ENCODE measurements at places on chromosomes 2 and 18.

DNA sequence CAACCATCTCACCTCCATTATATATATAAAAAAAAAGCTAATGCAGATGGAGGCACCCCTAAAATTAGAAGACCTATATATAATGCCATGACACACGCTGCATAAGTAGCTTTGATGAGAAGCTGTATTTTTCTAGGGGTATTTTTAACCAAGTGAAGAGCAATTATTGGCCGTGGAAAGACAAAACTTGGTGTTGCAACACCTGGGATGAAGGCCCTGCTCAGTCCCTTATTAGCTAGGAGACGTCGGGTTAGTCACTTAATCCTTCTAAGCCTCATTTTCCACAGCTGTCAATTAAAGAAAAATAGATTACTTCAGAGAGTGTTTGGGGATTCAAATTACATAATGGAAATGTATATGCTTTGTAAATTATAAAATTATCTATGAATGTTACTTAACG lies 63.0 kb downstream of the WDR75 start:
- no peak for DNase-seq

DNA sequence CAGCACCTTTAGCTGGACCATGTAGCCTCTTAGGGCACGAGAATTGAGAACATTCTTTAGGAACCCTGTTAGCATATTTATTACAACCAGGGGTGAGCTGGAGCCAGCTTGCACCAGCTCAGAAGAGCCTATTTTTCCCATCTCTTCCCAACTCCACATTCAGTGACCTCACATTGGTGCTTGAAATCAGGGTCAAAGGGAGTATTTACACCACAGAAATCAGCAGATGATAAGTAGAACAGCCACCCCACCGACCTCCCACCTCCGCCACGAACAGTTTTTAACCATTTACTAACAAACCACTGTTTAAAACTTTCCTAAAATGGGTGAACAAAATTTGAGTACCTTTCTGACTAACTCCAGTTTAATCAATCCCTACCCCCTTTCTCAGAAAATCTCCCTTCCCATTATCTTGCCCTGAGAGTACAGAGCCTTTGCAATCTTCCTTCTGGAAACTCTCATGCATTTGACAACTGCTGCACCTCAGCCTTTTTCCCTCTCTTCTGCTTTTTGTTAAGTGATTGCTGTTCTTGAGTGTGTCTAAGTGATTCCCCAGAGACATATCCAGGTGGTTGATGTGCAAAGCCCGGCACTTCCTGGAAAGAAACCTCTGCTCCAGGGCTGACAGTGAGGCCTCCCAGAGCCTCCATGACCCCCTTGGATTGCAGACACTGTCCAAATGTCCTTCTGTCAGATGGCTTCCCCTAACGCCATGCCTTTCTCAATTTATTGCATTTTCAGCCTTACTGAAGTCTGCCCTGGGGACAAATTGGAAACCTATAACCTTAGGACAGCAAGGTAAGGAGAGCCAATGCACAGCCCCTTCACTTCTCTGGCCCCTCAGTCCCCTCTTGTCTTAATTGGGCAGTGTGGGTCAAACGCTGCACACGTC lies 389.5 kb upstream of the TNP1 start:
- DNase-seq = no peak

DNA sequence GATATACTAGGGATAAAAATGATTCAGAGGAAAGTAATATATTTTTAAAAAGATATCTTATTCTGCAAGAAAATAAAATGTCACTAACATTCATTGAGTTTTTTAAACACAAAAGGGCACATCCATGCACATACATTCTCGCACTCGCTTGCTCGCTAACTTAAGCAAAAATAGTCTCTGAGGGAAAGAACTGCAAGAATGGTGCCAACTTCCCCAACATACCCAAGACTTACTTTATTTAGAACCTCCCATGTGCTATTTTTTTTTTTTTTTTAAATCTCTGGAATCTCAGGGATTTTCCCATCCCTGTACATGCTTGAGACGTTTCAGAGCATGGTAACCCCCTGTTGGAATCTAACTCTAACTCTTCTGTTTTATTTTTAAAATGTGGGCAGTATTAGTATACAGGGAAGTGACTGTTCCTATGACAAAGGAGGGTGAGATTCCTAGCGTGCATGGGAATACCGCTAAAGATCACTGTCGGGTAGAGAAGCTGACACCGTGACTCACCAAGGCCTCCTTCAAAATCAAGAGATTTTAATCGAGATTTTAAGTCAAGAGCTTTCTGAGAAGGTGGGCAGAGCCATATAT lies 187.9 kb upstream of the ZEB2 start:
- DNase-seq = no peak

DNA sequence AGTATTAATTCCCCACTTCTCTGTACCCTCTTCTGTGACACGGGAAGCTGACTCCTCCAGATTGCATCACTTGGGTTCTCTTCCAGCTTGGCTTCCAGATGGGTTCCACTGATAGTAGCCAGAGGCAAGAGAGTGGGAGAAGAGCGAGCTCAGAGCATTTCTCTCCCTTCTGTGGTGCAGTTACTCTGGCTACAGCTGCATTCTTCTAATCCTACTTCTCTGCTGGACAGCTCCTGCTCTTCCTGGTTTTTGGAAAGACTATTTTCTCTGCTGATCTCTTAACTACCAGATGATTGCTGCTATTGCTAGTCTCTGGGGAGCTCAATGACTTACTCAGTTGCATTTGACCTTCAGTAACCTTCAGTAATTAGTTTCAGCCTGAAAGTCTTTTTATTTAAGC lies 187.5 kb upstream of the MAP2 start:
- DNase-seq = no peak

DNA sequence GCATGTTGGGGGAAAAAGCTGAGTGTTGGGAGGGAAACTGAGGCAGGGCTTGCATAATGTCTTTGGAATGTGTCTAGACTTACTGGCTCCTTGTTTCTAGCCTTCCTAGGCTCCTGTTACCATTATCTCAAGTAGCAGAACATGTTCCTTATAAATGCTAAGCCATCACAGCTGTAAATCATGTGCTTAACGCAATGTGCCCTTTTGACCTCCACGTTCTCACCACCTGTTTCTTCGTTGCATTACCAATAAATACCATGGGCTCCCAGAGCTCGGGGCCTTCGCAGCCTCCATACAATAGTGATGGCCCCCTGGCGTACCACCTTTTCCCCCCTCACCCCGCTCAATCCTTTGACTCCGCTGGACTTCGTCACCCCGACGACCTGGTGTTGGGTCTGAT lies 54.0 kb upstream of the CWC22 start:
- no peak for DNase-seq

DNA sequence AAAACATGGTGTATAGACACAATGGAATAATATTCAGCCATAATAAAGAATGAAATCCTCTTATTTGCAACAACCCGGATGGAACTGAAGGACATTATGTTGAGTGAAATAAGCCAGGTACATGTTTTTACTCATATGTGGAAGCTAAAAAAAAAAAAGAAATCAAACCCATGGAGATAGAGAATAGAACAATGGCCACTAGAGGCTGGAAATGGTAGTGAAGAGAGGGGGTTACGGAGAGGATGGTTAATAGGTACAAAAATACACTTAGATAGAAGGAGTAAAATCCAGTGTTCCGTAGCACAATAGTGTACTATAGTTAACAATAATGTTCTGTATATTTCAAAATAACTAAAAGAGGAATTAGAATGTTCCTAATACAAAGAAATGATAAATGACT lies 12.8 kb upstream of the KIAA2012 start:
- DNase-seq = no peak

DNA sequence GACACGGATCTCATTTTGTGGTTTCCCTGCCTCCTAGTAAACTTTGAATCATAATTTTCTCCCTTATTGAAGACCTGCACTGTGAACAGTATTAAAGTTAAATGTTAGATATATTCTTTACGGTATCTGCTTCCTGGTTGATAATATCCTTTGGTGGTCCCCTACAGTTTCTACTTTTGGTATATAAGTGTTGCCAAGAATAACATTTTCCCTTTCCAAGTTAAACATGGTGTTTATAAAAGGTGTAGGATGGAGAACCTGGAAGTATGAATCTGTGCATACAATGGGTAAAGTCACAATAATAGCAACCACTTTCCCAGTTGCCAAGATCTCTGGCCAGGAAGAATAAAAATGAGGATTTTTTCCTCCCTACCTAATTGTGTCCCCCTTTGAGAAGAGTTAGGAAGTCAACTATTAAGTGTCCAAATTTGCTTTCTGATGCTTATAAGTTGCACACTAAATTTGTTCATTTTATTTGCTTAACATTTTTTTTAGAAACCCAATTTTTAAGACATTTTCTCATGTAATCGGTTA lies 201.0 kb upstream of the STK17B start:
- DNase-seq = no peak

DNA sequence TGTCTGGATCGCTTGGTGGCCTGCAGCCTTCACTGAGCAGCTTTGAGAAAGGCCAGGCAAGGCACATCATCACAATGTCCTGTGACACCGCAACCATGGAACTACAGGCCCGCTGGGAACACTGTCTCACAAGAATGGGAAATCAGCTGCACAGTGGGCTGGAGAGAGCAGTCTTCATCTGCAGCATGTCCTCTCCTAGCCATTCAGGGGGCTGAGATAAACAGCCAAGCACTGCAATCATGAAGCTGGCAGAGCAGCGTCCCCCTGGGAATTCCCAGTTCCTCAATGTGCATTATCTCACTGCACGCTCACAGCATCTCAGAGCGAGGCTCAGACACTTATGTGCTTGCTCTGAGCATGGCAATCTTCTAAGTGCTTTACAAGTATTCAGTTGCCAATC lies 1.9 kb downstream of the CMPK2 start:
- DNase-seq = no peak

- no peak for DNase-seq
Observed at GRCh38 chr2:68319398-68320117, at the start of gene CNRIP1. CNRIP1 (minus strand) TSS chr2:68319949; CDS start chr2:68319400, 549 bp downstream.

- no peak for DNase-seq
Observed at GRCh38 chr2:70921839-70922234, 13.9 kb upstream of the ATP6V1B1 start.

GRCh38 chr2:72289736-72290135 lies 142.1 kb upstream of the CYP26B1 start:
- DNase-seq = no peak

DNA sequence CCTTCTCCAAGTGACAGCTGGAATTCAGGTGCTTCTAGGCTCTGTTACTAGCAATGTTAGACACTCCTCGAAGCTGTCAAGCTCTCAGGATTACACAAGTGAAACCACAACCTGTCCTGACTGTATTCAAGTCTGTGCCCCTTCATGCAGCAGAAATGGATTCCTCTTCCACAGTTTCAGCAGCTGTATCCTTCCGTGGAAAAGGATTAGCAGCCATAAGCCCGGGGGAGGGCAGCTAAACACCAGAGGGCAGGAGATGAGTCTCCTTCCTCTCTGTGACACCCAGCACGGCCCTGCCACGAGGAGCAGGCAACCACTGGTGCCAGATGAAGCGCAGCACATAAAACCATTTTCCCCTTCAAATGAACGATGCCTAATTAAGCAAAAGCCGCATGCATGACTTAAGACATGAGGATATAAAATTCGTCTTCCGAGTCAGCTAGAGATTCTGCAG lies 1.2 kb downstream of the ST3GAL5 start:
- peak; percentile 9 for DNase-seq

- DNase-seq = no peak
Observed at GRCh38 chr2:11155381-11156035, at the start of gene SLC66A3. SLC66A3 (plus strand) TSS chr2:11155467; CDS start chr2:11155547, 80 bp downstream.

GRCh38 chr2:85754313-85755095 lies 713 bp downstream of the ATOH8 start:
- no peak for DNase-seq

DNA sequence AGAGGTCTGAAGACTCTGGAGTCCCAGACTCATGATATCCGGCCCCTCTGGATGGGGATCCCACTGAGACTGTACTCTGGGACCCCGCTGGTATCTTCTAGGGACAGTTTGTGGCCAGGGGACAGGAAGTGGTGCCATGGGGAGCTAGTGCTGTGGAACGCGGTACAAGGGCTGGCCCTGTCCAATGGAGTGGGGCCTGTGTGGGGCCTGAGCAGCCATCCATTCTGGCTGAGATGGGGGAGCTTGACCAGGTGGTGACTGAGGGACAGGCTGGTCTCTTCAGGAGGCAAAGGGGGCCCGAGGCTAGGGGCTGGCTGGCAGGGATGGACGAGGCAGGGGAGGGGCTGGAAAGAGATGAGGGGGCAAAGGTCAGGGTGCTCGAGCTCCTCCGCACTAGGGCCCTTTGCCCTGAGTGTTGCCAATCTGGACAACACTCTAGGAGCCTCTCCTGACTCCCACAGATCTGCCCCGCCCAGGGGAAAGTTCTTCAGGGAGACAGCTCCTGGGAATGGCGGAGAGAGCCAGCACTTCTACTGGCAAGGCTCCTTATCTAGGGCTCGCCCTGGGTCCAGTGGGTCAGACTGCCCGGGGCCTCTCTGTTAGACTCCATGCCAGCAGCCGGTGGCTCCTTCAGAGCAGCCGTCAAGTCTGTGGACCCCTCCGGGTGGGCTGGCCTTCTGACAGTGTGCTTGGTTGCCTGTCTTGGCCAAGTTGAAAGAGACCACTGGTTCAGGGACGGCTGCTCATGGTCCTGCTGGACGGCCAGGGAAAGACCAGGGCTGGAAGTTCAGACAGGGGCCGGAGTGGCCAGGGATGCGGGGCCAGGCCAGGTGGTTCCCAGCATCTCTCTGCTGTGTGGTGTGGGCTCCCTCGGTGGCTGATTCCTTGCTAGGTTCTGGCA lies 12.3 kb downstream of the MALL start:
- DNase-seq = no peak

DNA sequence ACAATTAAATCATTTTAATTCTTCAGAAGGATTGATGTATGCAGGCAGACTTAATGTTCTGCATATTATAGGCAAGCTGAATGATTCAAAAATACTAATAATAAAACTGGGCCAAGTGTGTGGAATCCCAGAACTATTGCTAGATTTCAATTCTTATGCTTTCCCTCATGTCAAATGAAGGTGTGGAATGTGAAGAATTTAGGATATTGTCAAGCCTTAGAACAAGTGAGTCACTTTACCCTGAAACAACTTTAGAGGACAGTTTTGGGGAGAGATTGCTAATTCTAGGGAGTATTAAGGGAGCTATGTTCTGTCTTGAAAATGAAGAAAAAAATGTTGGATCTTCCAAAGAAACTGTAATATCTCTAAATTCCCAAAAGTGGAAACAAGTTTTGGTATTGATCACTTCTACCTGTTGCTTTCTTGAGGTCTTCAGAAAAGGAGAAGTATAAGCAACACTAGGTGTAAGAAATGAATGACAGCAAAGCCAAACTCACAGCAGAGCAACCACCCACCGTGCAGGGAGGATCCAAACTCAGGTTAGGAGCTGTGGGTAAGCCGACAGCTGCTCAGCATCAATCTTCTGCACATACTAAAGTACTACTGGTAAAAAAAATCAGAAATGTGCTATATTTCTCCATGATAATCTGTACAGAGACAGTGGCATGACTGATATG lies 818.1 kb downstream of the SLC4A3 start:
- DNase-seq = no peak

DNA sequence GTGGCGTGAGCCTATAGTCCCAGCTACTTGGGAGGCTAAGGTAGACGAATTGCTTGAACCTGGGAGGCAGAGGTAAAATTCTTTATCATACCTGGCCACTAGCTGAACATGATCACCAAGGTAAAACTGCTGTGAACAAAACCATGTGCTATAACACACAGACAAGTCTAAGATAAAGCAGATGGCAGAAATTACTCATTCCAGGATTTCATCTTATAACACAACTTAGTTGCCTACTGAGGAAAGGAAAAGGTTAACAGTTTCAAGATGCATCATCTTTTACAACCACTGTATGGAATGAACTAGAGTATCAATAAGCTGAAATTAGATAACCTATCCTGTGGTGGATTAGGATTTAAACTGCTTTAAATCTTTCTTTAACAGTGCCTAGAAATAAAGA lies 8.3 kb downstream of the ARL5A start:
- no peak for DNase-seq
